NCI-H82 (cell line): ENCODE measurements at places on chromosomes 16 and 17.
A peak's percentile ranks its signal among the peaks of the same experiment; 100 is the strongest.

GRCh38 chr17:1713878-1714426 lies 3.8 kb upstream of the TLCD2 start:
- DNase-seq: peak; percentile 91

GRCh38 chr16:10196999-10197398 lies 14.8 kb upstream of the GRIN2A start:
- no peak for DNase-seq

- no peak for DNase-seq
Measured at GRCh38 chr16:84928679-84929420, 82.5 kb downstream of the ZDHHC7 start.

DNA sequence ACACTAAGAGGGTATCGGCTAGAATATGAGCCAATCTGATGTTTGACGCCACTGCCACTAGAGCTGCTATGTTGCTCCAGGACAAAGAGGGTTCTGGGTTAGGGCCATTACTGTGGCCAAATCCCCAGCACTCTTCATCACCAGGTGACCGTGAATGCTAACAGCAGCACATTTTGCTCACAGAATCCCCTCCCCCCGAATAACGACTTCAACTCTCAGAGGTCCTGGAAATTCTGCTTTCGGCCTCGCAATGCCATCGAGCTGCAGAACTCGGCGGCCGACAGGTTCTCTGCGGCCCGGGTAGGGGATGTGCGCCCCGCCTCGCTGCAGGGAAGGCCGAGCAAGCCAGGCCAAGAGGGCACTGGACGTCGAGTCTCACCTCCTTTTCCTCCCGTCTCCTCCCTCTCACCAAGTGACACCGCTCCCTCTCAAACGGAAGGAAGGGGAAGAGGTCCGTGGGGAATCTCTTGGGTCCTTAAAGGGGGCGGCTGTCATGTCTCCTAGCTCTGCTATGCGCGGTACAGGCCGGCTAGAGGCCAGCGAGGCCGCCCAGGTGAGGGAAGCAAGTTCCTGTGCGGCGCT lies 31.9 kb downstream of the CDK5R1 start:
- DNase-seq: no peak

GRCh38 chr16:27199736-27200135 lies 3.6 kb upstream of the KDM8 start:
- DNase-seq: no peak

GRCh38 chr17:48960834-48961515 lies 7.4 kb downstream of the GIP start:
- peak; percentile 80 for DNase-seq

DNA sequence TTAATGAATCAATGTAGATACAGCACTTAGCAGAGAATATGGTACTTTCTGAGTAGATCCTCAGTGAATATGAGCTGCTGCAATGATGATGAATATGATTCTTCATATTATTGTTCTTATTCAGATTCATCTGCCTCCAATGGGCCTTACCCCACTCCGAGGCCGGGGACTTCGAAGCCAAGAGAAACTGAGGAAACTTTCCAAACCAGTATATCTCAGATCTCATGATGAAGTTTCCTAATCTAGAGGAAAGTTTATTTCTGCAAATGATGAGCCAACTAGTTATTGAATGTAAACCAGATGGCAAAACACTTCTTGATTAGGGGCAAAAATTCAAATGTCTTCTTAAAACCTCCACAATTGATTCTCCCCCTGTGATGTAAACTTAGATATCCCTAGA lies 23.3 kb downstream of the LYRM1 start:
- DNase-seq: no peak

DNA sequence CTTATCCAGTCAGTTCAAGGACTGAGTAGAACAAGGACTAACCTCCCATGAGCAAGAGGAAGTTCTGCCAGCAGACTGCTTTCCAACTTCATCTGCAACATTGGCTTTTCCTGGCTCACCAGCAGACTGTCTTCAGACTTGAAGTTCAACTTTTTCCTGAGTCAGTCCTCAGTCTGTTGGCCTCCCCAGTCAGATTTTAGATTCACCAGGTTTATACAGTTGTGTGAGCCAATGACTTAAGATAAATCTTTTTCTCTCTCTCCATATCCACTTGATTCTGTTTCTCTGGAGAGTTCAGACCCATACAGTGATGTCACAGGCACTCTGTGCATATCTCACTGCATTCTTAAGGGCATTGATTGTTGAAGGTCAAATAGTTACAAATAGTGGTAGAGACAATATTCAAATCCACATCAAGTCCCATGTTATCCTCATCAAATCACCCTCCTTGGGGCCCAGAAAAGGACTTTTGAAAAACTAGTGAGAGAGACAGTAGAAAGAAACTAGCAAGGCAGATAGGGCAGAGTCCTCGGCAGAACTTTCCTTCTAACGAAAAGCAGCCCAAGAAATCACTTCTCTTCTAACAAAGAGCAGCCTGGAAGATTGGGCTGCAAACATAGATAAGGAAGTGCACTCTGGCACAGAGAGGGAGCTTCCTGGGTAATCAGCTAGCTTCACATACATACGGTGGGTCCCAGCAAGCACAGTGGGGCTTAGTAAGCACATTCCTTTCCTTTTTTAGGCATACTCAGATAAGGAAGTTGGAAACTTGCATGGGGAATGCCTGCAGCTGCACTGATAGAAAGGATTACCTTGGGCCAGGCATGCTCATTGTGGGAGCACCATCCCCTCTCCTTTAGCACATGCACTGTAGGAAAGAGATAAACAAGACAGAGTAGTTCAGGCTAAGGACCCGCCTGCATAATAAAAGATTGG lies 132.3 kb upstream of the FAM20A start:
- no peak for DNase-seq
